Right atrium auricular region (tissue), 2 donors: ENCODE measurements at places on chromosomes 3 and 15. TPM values are rescaled to one million over a fixed set of nuclear protein-coding genes. Genes with fewer than 3 reads are reported as not detected.

Gene SNX22
- 11.9 TPM for total RNA-seq

DNA sequence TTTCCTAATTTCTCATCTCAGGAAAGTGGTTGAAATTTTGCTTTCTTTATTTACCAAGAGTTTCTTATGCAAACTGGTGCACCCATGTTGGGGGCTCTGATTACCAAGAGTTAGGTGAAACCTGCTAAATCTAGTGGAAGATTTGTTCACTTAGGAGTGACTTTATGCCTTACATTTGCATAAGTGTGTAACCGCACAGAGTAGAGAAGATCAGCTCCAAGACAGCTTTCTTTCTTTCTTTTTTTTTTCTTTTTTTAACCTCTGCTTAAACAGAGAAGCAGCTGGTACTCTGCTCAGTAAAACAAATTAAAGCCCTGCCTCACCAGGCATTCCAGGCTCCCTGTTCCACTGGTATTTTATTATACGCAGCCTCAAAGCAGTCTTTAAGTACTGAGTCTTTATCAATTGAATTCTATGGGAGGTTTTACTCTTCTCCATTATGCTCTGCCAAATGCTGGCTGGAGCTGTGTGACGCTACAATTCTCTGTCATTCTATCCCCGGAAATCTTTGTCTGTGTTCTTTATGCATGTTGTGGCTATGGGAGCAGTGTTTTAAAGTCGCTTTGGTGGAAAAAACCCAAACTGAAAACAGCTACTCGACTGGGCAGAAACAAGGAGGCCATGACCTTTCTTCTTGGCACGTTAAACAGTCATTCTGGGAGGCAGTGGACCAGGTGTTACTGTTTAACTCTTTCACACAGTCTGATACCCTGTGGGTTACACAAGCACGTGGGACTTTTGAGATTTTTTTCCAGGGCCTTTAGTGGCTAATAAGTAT, 55.2 kb upstream of the GBE1 start:
- DNase-seq: no peak

- DNase-seq: no peak
Measured at GRCh38 chr3:152381881-152382295, 113.2 kb downstream of the MBNL1 start.

Gene VIPR1
- total RNA-seq: 21.0 TPM

GRCh38 chr3:137065381-137065780, 107.6 kb downstream of the IL20RB start:
- no peak for DNase-seq

DNA sequence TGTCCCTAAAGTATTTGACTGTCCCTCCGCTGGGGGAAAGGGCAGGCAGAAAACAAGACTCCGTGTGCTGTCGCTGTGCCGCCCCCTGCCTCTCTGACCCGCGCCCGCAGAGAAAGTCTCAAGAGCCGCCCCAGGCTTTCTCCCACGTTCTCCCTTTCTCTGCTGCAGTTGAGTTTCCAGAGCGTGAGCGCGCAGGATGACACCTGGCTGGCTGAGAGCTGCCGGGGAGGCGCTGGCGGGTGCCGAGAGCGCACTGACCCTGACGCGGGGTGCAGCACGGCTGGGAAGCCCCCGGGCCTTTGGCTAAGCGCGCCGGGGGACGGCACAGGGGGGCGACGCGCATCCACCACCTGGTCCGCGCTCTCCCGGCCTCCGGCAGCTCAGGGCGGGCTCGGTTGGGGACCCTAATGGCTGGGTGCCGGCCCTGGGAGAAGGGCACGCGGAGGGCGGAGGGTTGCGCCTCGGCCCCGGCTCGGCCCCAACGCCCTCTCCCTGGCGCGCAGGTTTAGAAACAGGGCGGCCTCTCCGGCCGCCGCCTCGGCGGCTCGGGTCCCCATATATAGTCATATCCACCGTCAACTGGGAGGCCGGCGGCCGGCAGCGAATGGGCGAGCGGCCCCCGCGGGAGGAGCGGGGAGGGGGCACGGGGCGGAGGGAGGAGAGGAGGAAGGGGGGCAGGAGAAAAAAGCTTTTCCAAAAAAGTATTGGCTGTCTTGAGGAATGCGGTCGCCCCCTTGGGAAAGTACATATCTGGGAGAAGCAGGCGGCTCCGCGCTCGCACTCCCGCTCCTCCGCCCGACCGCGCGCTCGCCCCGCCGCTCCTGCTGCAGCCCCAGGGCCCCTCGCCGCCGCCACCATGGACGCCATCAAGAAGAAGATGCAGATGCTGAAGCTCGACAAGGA, at the start of gene TPM1:
Gene TPM1, plus strand, starts transcription at position 774 of the 903 bp plus-strand sequence. Its CDS starts 83 bp downstream, at position 857.
- DNase-seq: peak; percentile 90
